ENCODE measurements at places on chromosomes 5 and 9.

DNA sequence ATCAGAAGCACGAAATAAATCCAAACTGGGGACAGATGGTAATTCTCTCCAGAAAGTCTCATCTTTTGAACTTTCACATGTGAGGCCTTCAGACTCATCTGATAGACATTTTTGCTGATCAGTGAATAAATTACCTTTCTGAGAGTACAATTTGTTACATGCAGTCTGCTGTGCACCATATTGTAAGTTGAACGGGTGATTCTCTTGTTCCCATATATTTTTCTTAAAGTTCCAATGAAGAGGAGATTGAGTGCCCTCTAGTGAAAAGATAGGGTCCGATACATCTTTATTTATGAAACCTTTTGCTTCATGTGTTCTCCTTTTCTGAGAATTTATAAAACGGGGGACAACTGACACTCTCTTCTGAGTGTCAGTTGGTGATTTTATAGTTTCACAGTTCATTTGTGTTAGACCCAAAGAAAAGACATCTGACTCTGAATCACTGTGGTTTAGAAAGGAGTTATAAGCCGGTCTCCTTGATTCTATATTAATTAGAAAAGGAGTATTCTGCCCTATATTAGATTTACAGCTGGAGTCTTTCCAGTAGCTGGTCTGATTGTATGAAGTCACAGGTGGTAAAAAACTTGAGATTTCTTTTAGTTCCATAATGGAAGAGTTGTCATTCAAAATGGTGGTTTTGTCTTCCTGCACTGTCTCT lies 30.4 kb downstream of the GNG10 start:
- peak; percentile 76 for DNase-seq

GRCh38 chr5:6206501-6206900 lies 171.8 kb downstream of the MED10 start:
- no peak for DNase-seq

DNA sequence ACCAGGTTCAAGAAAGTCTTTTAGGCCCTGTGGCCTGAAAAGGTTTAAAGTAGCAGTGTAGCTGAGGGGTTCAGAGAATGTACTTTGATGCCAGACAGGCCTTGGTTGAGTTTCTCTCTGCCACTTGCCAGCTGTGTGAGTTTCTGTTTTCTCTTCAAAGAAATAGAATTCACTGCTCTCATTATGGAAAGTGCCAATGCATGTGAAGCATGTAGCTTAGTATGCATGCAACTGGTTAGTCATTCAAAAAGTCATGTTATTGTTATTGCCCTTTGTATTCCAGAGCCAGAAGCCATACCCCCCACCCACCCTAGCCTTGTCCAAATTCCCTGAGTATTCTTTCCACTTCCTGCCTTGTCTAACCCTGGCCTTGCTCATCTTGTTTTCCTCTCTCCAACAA lies 101.7 kb downstream of the ADRB2 start:
- no peak for DNase-seq

DNA sequence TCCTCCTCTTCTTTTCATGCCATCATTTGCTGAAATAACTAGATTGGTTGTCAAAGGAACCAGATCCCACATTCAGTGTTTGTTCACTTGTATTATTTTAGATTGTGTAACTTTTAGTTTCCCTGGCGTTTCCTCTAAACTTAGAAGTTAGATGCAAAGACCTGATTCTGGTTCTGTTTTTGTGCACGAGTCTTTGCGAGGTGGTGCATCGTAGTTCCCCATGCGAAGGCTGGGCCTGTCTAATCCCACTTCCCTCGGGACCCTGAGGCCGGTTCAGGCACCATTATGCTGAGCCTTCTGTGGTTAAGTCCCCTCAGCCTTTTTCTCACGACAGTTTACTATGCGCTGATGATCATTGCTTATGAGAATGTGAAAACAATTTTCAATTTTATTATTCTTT lies 219.1 kb upstream of the OTULINL start:
- DNase-seq, result peak; percentile 45

DNA sequence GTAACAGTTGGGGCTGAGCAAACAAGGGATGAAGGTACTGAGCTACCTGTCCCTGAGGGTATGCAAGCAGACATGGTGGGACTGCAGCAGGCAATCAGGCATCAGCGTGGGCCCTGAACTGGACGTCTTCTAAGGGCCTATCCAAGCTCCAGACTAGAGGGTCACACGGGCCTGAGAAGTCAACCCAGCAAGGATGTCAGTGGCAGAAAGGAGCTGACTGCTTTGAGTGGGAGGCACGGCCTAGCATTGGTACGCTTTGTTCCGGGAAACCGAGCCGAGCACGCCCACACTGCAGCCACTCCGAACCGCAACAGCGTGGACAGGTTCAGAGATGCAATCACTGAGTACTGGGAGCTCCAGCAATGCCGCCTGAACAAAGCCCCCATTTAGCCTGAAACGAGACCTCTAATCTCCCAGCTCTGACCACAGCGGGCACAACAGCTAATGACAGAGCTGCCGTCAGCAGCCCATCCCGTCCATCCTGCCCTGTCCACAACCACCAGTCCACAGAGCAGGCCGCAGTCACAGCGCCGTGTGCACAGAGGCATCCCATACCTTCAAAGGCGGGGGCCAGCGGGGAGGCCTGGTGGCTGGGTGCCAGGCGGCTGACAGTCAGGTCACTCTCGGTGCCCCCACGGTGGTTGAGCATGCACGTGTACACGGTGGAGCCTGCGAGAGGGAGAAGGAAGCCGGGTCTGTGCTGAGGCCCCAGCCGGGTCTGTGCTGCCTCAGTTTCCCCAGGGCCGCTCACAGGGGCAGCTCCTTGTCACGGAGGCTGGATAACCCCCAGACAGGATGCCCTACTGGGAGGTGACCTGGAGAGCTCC lies 44.2 kb downstream of the SARDH start:
- no peak for DNase-seq

- no peak for DNase-seq
These were observed 85.2 kb downstream of the PHF2 start for GRCh38 chr9:93661591-93661990.

- DNase-seq, result no peak
These were observed 855.2 kb downstream of the MAT2B start for GRCh38 chr5:164360589-164360988.

GRCh38 chr9:76298521-76299144 lies 95.6 kb downstream of the RFK start:
- DNase-seq, result no peak

DNA sequence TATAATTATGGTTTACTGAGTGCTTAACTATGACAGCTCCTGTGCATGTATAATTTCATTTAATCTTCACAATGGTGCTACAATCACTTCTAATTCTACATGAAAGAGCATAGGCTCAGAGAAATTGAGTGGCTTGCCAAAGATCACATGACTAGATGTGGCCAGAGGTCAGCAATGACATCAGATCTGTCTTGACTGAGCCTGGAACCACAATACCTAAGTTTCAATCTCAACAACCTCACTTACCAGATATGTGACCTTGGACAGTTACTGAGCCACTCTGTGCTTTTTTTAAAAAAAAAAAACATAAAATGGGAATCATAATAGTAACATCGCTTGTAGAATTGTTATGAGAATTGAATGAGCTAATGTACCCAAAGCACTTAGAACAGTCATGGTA lies 130.7 kb downstream of the TRIM32 start:
- DNase-seq, result no peak

DNA sequence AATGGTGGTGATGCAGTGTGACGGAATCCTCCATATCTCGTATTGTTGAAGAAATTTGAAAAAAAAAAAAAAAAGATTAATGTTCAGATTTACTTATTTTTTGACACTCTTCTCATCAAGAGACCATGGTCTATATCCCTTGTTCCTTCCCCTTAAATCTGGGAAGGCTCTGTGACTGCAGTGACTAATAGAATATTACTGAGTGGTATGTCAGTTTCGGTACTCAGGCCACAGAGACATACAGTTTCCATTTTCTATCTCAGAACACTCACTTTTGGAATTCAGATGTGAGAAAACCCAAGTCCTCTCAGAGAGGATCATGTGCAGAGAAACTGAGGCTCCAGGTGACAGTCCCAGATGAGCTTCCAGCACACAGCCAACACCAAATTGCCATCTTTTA lies 1193.5 kb downstream of the DTWD2 start:
- DNase-seq, result no peak

DNA sequence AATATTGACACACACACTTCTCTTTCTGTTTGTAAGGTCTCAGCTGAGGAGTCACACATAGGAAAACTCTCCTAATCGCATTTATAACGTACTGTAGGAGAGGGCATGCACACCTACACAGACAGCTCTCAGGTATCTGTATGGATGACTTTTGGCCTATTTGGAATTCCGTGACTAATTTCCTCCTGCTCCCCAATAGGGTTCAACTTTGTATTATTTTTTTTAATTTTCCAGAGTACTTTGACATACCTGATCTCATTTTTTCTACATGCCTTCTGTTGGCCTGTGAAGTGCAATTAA lies 195.9 kb downstream of the ARHGAP26 start:
- DNase-seq, result no peak

DNA sequence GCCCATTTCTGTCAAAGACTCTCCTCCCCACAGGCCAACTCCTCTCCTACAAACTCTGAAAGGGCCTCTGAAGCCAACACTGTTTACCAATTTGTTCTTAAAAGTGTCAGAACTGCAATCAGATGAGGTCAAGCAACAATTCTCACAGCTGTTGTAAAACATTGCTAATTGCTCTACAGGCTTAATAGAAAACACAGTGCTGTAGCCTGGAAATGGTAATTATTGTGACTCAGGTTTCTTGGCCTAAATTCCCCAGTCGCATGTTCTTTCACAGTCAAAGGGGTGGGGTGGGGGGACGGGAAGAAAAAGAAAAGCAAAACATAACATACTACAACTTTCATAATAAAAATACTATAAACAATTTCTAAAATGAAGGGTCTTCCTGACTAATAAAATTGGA lies 343.2 kb downstream of the DMAC1 start:
- no peak for DNase-seq

- peak; percentile 42 for DNase-seq
These were observed 7.7 kb upstream of the MAP3K1 start for GRCh38 chr5:56807679-56808078.

DNA sequence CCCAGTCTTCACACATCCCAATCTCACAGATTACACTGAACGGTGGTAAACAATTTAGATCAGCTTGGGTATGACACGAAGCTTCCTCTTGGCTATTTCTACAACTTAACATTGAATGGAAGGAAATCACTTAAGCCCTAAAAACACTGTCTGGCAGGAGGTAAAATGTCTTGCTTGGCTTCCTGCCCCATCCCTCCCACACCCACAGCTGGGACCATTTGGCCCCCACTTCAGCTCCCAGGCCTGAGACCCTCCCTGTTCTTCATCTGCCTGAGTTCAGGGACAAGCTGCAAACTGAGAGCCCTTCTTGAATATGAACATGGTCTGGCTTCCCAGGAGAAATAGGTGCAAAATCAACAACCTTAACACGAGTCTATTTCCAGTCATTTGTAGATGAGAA lies 3.4 kb upstream of the COL15A1 start:
- no peak for DNase-seq

GRCh38 chr5:72849546-72849945 lies 33.1 kb downstream of the TNPO1 start:
- DNase-seq, result no peak

DNA sequence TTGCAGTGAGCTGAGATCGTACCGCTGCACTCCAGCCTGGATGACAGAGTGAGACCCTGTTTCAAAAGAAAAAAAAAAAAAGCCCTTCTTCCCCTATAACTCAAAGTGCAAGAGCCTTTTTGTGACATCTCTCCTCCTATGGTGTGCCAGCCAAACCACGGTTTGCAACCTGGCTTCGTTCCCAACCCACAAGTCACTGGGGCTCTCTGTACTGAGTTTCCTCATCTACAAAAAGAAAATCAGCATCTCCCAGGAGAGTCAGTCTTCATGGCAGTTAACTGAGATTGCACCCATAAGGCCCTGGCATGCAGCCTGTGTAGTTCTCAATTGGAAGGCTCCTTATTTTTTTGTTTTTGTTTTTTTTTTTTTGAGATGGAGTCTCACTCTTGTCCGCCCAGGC lies 14.8 kb downstream of the ODF2 start:
- DNase-seq, result no peak

- no peak for DNase-seq
These were observed 410.3 kb upstream of the RGMB start for GRCh38 chr5:98363157-98363556.

All from suppressor macrophage treated with lipopolysaccharide for 1 hour (primary cell).